ENCODE measurements at places on chromosomes 1 and 21.
A peak's percentile ranks its signal among the peaks of the same experiment; 100 is the strongest.

- peak; percentile 11 for DNase-seq
Measured at GRCh38 chr1:185645162-185645640, 89.0 kb upstream of the HMCN1 start.

- peak; percentile 63 for DNase-seq
Measured at GRCh38 chr1:65027666-65028358, 61.5 kb upstream of the JAK1 start.

DNA sequence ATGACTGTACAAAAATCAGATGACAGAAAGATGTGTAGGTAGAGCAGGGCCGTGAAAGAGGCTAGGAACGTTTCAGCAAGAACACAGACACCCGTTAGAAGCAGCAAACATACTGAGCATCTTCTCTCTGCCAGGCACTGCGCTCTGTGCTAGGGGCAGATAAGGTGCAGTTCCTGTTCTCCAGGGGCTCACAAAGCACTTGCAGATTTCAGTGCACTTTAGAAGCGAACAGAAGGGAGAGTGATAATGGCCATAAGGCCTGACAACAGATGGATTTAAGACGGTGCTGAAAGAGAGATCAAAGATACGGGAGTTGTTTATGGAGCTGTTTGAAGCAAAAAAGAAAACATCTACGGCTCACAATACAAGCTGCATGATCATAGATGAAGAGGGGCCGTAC, 200.3 kb upstream of the FOXD3 start:
- no peak for DNase-seq

DNA sequence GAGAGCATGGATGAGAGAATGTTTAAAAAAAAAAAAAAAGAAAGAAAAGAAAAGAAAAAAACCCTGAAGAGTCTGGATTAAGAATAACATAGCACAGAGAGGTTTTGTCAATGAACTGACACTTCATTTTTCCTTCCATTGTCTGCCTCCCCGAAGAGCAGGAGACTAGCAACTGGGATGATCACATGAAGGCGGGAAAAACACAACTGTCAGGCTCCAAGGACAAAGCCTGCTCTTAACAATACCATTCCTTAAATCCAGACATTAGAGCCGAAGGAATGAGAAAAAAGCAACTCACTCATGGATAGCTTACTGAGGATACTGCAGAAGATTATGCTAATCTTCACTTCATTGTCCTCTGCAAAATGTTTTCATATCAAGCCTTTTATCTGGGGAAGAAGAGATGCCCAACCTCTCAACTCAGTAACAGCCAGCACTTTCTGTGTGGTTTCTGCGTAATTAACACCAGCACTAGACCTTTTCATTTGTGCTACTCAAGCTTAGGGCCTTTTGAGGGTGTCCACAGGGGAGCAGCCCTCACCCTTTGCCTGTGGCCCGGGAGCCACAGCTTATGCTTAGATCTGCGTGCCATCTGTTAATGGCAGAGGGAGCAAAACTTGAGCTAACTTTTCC, 182.3 kb downstream of the BARHL2 start:
- no peak for DNase-seq

- DNase-seq, result peak; percentile 84
Measured at GRCh38 chr1:212512816-212513559, 80.3 kb downstream of the NENF start.

DNA sequence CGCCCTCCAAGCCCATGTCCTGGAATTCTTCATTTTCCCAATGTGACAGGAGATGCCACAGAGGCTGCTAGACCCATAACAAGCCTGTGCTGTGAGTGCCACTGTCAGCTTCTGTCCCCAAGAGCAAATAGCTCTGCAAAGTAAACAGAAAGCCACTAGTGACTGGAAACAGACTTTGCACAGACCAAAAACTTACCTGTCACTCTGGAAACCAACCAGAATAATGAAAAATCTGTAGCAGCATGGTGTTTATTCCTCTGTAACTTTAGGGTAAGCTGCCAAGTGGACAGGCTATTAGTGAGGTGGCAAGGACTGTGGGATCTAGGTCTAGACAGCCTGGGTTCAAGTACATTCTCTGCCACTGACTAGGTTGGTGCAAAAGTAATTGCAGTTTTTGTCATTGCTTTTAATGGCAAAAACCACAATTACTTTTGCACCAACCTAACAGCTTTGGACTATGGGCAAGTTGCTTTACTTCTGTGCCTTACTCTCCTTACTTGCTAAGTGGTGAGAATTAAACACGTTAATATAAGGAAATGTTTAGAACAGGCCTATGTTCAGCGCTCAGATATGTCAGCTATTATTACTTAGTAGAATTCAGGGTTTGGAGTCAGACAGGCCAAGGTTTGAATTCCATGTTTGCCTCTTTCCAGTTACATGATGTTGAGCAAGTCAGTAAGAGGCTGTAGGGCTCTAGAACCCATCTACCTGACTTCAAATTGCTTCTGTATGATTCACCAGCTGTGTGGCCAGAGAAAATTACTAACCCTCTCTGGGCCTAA, at the start of gene C8B:
Gene C8B, minus strand, starts transcription at position 100 of the 782 bp plus-strand sequence. Its CDS starts 67 bp downstream, at position 33.
- DNase-seq, result no peak
